Esophagus squamous epithelium (tissue), 5 donors: ENCODE measurements at places on chromosomes 7 and 10. TPM values are rescaled to one million over a fixed set of nuclear protein-coding genes. Genes with fewer than 3 reads are reported as not detected.

- no peak for DNase-seq
Observed at GRCh38 chr10:3293581-3294431, 121.2 kb upstream of the PITRM1 start.

DNA sequence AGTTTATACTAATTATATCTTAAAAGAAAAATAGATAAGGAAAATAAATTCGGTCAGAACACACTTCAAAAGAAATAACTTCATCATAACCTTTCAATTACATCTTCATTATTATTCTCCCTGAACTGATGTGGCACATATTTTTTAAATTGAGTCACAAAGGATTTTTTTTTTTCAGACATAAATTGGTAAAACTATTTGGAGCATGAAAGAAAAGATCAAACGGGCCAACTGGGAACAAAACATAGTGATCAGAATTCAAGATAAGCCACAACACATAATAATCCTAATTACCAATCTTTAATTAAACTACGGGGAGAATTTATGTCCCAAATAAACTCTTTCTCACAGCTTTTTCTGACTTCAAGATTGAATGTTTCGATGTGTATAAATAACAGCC is 258.2 kb upstream of the MAGI2 start:
- DNase-seq, result no peak

Gene GPR85
- total RNA-seq, result 0.19 TPM

DNA sequence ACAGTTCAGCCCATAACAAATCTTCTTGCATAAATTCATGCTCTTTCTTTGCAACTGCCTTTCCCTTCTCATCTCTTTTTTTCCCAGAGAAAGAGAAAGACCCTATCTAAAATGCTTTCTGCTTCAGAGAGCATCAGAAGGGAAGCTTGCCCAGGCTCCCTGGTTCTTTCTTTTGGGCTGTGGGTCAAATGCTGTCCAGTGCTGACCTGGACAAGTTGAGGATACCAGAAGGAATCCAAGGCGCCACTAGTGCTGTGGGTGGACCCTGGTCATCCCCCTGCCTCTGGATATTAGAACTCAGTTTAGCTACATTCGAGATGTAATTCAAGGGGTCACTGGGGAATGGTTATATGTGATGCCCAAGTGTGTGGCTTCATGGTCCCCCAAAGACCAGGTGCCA is 411.6 kb downstream of the RPS24 start:
- no peak for DNase-seq

- no peak for DNase-seq
Observed at GRCh38 chr7:774161-775109, 47.4 kb upstream of the PRKAR1B start.

DNA sequence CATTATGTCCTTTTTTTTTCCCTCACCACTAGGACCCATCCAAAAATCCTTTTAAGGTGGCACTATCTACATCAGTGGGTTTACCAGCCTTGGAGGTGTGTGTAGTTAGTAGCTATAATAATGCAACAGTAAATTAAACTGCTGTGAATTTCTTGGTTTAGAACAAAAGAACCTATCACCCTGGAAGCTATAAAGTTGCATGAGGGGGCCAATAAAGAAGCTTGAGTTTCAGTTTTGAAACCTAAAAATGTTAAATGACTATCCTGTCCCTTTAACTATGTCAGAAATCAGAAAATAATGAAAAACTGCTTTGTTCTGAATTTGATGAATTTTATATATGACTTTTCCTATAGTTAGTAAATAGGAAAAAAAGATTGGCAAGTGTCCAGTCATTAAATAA is 80.2 kb downstream of the POLL start:
- DNase-seq, result no peak

DNA sequence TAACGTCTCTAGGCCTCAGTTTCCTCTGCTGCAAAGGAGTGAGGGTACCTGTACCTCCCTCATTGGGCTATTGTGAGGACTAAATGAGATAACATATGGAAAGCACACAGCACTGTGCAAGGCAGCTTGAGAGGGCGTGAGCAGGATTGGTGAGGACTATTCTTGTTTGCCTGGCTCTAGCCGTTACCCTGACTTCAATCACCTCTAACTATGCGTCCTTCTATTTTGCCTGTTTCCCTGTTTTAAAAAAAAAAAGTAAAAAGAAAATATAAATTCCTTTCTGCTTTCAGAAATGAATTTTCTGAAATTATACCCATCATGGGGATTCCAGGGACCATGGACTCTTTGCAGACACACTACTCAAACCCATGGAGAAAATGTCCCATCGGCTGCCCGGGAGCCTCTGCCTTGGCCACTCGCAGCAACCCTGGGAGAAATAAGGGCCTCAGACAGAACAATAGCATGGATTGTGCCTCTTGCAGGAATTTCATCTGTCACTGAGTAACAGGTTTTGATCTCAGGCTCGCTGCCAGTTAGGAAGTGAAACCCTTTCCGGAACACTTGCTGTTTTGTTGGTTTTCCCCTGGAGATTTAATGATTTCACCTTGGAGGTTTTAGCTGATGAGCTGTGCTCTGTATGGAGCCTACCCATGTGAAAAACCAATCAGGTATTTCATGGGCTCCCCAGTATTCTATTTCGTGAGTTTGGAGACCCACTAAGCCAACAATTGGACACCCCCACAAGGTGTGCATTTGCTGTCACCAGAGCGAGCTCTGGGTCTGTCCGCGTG is 55.6 kb downstream of the STEAP1B start:
- no peak for DNase-seq

Gene TAS2R5
- total RNA-seq, result 0.80 TPM

Gene TACC2
- 71.1 TPM for total RNA-seq

- no peak for DNase-seq
Observed at GRCh38 chr10:70115948-70116682, 16.5 kb downstream of the AIFM2 start.

- no peak for DNase-seq
Observed at GRCh38 chr10:58264780-58265179, 2.9 kb downstream of the IPMK start.
